GM23248 (cell line): ENCODE measurements at places on chromosomes 11 and 22. TPM values are rescaled to one million over a fixed set of nuclear protein-coding genes. Genes with fewer than 3 reads are reported as not detected.

- DNase-seq: no peak
Observed at GRCh38 chr22:29087012-29087411, 14.2 kb downstream of the KREMEN1 start.

OR11H1 gene
- total RNA-seq: not detected in 2 replicates

OR52B6 gene
- not detected in 2 replicates for total RNA-seq

- no peak for DNase-seq
Observed at GRCh38 chr11:41534861-41535260, 75.4 kb upstream of the LRRC4C start.

GRCh38 chr22:17387356-17387755, 18.1 kb downstream of the CECR2 start:
- no peak for DNase-seq

CDCA5 gene
- 16.8 and 17.5 TPM in 2 replicates for total RNA-seq

FADS1 gene
- total RNA-seq: 12.9 and 44.9 TPM in 2 replicates

ANKRD42 gene
- 17.8 and 22.0 TPM in 2 replicates for total RNA-seq

DNA sequence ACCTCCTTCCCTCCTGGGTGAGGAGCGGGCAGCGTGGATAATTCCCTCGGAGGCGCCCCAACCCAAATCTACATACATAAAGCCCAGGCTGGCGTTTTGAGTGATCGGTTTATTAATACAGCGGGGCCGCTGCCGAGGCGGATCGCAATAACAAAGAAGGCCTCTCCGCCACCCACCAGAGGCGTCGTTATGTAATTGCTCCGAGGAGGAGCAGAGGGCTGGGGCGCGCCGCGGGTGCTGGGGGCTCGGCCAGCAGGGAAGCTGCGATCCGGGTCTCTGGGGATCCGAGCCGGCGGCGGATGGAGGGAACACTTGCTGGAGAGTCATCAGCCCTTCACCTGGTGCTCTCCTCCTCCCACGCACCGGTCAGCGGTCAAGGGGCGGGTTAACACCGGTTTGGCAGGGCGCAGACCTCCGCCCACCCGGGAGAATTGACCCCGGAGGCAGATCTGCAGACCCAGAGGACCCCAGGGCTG, 6.4 kb upstream of the TP53I11 start:
- DNase-seq: no peak

GRCh38 chr22:29093501-29094300, 20.9 kb downstream of the KREMEN1 start:
- DNase-seq: peak; percentile 87

DNA sequence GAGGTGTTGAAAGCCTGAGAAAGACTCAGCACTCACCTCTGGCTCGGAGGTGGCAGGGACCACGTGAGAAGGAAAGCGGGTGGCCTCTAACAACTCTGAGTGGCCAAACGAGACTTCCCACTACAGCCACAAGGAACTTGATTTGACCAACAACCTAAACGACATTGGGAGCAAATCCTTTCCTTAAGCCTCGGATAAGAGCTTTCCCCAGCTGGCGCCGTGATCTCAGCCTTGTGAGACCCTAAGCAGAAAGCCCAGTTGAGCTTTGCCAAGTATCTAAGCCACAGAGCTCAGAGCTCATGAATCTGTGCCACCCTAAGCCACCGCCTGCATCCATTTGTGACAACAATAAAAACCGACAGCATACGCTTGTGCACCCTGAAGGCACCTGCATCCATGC, 636.0 kb downstream of the TBC1D22A start:
- no peak for DNase-seq

GRCh38 chr11:112995423-112996090, 34.3 kb downstream of the NCAM1 start:
- DNase-seq: no peak

MMP27 gene
- total RNA-seq: not detected in 2 replicates

GRCh38 chr11:134313821-134314607, 17.8 kb upstream of the GLB1L2 start:
- no peak for DNase-seq

- DNase-seq: peak; percentile 24
Observed at GRCh38 chr22:43377548-43377895, 34.3 kb upstream of the MPPED1 start.

DNA sequence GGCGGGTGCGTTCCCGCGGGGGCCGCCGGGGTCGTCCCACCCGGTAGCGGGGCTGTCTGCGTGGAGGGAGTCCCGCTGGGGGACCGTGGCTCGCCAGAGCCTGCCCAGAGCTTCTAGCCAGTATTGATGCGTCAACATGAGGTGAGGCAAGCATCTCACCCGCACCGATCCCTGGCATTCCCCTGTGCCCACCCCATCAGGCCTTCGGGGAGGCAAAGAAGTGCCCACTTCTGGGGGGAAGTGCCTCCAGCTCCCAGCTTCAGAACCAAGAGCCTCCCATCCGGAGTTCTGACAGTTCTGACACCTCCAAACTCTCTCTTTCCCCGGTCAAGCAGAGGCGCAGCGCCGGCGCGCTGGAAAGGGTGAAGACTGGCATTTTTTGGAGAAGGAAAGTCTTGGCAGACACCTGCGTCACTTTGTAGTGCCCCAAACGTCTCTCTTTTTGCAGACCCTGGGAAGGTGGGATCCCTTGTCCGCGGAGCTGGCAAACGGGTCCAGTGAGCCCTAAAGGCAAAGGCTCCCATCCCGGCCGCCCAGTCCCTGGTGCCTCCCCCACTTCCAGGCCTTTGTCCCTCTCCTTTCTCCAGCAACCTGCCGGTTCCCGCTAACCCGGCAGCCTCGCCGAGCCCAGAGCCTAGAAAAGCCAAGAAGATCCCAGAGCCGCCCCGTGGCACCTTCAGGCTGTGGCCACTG, 3.2 kb upstream of the PAX6 start:
- no peak for DNase-seq

- DNase-seq: peak; percentile 34
Observed at GRCh38 chr11:104061853-104062521, 25.5 kb downstream of the DDI1 start.

GRCh38 chr11:76748948-76749347, 34.2 kb upstream of the TSKU start:
- no peak for DNase-seq

- DNase-seq: peak; percentile 40
Observed at GRCh38 chr22:31243339-31244045, 31.4 kb downstream of the LIMK2 start.

GRCh38 chr11:2799881-2800654, 85.5 kb downstream of the CDKN1C start:
- no peak for DNase-seq

- DNase-seq: peak; percentile 40
Observed at GRCh38 chr11:68872216-68873003, 30.7 kb upstream of the CPT1A start.

GRCh38 chr22:34914846-34915245, 151.1 kb upstream of the ISX start:
- no peak for DNase-seq

- no peak for DNase-seq
Observed at GRCh38 chr11:108880510-108880909, 215.6 kb downstream of the DDX10 start.

DNA sequence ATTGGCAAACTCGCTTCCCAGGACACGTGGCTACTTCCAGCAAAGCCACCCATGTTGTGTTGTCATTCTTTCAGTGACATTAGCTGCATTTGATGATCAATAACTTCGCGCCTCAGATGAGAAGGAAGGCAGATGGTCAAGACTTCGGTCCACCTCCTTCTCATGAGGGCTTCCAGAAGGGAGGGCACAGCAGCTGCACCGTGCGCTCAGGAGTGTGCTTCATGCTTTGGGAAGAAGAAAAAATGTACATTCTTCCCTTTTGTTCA, 25.3 kb downstream of the IGLL5 start:
- no peak for DNase-seq

CASP1 gene
- total RNA-seq: 2.7 and 5.7 TPM in 2 replicates

GRCh38 chr22:36753916-36754315, 22.0 kb downstream of the IFT27 start:
- no peak for DNase-seq

PHOX2A gene
- not detected in 2 replicates for total RNA-seq

SPTBN2 gene
- total RNA-seq: 0.13 and 0.22 TPM in 2 replicates

DNA sequence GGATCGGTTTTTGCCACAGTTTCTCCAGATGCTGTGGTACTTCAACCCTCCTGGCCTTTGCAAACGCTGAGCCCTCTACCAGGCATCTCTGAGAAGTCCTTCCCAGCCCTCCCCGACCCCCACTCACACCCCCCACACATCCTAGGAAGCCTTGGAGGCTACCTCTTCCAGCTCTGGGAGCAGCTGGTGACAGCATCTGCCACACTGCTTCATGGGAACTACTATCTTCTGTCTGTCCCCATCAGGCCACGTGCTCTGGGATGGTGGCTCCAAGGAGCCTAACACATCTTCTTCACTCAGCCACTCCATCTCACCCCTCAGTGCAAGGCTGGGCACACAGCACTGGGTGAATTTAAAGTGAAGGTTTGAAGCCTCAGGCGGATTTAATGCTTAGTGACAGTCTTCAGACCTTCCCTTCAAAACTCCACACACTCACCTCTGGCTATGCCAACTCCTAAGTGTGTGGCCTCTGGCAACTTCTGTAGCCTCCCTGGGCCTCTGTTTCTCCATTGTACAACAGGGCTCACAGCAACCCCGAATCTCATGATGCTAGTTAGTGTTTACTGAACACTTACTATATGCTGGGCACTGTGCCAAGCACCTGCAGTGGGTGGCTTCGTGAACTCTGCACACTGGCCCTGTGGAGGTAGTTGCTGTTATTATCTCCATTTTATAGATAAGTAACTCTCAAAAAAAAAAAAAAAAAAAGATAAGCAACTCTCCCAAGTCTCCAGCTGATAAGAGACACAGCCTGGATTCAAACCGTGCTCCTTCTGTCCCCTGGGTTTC, 7.3 kb upstream of the TP53I11 start:
- no peak for DNase-seq

MS4A6A gene
- not detected in 2 replicates for total RNA-seq

DNA sequence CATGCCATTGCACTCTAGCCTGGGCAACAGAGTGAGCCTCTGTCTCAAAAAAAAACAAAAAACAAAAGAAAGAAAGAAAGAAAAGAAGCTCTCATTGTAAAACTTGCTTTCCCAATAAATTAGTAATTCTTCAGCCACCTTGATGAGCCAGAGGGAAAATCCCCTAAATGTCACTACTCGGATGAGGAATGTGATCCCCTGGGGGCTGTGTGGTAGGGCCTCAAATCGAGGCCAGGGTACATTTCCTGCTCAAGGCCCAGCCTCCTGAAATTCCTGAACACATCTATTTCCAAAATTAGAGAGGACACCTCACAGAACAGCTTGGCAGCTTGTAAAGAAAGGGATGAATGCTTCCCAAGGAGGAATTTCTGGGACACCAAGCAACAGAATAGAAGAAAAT, 147.1 kb upstream of the SESN3 start:
- DNase-seq: peak; percentile 40

- no peak for DNase-seq
Observed at GRCh38 chr11:132037956-132038355, 667.5 kb downstream of the NTM start.

DNA sequence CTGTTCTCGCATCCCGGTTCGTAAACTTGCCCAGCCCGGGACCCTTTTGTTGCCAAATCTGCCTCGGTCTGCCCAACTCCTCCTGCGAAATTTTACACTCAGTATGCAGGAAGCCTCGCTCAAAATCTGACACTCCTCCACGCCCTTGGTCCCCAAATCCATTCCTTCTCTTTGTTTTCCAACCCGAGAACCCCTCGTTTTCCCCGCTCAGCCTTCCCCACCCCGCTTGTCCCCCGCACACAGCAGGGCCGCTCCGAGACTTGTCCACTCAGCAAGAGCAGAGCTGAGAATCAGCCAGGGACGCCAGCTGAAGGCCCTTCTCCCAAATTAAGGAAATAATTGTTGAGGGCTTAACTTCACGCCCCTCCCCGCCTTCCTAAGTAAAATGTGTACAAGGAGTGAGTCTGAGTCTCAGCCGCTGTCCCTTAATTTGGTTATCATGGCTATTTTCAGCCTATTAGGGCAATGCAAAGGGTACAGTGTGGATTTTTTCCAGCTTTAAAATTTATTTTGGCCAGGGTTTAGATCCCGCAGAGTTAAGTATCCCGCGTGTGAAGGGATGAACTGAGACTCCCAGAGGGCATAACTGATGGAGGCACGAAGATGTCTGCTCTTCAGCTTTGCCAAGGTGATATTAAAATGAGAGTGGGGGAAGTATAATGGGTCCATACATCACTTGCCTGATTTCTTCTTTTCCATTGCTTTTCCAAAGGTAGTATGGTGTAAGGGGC, 581 bp upstream of the FBXO3 start:
- DNase-seq: peak; percentile 60

MYO7A gene
- total RNA-seq: not detected in 2 replicates

TMPRSS4 gene
- total RNA-seq: not detected in 2 replicates

DNA sequence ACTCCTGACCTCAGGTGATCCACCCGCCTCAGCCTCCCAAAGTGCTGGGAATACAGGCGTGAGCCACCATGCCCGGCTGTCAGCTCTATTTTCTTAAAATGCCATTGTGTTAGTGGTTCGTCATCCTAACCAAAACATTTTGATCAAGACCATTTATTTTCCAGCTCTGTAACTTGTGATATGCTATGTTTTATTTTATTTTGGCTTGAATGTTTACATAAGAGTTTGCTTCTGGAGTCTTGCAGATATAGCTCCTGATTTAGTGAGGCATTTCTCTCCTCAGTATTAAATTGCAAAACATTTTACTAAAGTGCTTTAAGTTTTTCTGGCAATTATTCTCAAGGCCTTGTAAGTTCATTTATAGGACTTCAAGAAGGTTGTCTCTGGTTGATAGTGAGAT, 4.4 kb downstream of the EP300 start:
- DNase-seq: no peak

DNA sequence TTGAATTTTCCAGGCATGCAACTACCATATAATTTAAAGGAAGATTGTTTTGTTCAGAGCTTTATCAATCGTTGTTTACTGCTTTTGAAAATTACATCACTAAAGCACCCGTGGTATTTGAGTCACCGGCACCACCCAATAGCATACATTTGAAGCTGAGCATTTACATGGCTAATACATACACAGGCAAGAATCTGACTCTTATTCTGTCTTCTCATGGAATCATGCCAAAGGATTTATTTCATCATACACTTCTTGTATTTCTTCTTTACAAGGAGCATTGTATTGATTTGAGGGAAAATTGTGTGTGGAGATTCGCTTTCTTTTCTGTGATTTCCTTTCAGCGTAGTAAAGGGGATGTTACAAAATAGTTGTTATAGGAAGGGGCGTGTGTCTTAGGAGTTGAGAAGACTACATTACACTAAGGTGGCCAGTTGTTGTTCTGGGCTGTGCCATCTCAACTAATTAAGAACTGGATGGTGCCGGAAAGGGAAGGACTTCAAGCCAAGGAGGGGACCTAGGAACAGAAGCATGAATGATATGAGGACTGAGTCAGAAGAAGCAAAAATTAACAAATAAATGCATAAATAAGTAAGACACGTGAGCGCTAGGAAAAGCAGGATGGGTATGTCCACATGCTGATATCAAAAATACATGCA, 12.9 kb upstream of the CD3E start:
- DNase-seq: peak; percentile 16
